ENCODE measurements at places on chromosomes 5 and 9.

- no peak for DNase-seq
Measured at GRCh38 chr9:108273988-108274387, 581.8 kb downstream of the ACTL7B start.

DNA sequence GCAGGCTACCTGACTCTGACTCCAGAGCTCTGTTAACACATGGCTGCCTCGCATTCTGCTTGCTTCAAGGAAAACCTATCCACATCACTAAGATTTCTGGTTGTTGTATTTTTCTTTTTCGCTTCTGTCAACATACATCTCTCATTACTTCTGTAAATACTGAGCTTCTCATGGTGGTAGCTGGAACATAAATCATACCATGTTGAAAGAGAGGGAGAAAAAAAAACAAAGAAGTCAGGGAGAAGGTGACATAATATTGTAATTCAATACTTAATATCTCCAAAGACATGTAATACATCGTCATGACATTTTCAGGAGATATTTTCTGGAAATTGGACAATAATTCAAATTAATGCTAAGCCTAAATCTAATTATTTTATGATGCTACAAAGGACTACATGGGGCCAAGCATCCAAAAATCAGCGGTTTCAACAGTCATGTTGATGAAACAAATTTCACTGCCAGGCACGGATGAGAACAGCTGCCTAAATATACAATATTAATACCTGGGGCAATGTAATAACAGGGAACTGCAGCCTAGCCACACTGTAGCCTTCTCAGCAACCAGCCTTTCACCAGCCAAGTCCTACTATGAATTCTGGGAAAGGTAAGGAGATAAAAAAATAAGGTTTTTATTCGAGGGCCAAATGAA, 332.0 kb downstream of the TRIM32 start:
- DNase-seq = no peak

GRCh38 chr9:97682242-97682641, 14.9 kb downstream of the XPA start:
- DNase-seq = no peak

- no peak for DNase-seq
Measured at GRCh38 chr5:177064500-177065277, 22.0 kb upstream of the FGFR4 start.

DNA sequence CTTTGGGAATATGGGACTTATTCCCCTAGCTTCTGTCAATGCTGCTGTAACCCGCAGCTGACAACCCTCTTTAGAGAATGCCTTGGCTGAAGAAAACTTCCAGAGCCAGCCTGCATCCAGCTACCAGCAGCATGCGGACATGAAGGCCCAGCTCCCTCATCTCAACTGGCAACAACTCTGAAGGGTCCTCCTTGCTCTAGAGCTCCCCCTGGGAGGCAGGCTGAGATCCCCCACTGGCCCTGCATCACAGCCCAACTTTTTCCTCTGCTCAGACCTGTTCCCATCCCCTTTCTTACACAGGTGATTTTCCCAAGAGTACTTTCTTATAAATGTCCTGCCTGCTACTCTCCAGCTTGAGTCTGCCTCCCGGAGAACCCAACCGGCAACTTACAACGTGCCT, 18.7 kb upstream of the WNT8A start:
- DNase-seq = no peak

DNA sequence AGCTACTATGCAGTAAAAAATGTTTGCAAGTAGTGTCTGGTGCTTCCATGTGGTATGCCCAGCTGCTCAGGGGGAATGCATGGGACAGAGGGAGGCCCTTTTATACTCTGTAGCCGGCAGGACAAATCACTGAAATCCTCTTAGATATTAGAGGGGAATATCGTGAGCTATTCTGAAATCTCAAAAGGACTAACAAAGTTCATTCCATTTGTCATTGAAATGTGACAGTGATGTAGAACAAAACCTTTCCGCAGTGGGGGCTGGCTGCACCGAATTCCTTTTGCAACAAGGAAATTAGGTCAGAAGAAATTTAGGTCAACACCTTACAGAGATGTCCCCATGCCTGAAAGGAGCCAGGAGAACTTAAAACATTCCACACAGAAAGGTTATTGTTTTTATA, 72.4 kb upstream of the MEF2C start:
- DNase-seq = no peak

DNA sequence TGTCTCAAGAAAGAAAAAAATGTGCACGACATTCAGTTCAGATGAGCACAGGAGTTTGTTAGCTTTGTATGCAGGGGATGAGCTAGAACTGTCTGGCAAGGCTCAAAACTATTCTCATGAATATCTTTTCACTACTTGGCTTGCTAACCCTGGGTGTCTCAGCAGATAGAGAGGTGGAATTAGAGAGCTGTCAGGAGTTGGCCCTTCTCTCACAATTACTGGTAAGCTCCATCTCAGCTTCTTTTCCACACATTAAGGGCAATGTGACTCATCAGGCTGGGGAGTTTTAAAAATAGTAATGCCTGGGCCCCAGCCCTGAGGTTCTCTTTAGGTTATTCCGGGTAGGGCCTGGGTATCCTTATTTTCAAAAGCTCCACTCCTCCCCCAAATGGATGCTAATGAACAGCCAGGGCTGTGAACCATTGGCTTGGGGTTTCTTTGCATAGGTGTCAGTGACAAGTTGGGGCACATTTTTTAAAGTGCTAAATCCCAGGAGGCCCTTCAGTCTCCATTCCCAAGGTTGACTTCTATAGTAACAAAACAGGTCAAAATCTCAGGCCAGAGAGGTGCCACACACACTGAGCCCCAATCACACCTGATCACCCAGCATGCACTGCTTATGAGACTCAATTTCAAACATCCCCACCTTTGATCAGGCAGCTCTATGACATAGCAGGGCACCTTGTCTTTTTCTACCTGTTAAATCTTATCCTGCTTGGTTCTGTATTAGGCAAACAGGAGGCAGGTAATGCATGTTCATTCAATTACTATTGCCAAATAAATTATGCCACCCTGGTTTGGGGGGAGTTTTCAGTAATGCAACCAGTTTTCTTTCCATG, 239.7 kb upstream of the DAP start:
- no peak for DNase-seq

- DNase-seq = no peak
Measured at GRCh38 chr9:89171231-89171630, 7.4 kb downstream of the SHC3 start.

GRCh38 chr5:142587354-142587965, 98.4 kb downstream of the FGF1 start:
- DNase-seq = no peak

DNA sequence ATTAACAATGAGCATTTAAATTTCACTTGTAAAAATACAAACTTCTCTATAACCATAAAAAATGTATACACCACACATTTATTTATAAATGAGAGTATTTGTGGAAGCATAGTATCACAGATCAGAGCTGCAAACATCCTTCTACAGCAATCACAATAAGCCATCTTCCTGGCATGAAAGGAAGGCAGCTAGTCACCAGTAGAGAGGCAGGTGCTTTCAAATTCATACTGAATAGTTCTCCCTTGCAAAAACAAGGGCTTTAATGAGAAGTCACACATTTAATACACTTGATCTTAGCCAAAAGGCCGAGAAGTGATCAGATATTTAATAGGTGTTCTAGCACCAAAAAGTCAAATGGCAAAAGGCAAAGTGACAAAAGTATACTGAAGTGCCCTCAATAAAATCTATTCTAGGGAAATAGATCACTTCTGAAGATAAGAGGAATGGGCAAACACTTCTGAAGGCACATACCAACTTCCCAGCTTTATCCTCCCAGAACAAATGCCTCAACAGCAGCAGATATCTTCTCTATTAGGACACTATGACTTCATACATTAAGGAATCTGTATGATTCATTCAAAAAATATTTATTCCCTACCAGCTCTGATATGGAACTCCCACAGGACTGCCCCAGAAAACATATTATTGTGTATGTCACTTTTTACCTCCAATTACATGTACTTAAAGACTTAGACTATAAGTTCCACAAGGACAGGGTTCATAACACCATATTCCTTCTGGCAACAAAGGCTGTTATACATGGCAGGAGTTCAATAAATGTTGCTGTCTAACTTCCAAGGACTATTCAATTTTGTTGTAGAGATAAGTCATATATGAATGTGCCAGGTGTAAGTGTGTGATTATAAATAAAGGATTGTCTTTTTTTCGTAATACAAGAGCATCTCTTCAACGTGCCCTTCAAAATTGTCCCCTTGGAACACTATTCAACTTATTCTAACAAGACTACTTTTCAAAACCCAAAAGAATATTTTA, 31.7 kb downstream of the MAPKAP1 start:
- no peak for DNase-seq

DNA sequence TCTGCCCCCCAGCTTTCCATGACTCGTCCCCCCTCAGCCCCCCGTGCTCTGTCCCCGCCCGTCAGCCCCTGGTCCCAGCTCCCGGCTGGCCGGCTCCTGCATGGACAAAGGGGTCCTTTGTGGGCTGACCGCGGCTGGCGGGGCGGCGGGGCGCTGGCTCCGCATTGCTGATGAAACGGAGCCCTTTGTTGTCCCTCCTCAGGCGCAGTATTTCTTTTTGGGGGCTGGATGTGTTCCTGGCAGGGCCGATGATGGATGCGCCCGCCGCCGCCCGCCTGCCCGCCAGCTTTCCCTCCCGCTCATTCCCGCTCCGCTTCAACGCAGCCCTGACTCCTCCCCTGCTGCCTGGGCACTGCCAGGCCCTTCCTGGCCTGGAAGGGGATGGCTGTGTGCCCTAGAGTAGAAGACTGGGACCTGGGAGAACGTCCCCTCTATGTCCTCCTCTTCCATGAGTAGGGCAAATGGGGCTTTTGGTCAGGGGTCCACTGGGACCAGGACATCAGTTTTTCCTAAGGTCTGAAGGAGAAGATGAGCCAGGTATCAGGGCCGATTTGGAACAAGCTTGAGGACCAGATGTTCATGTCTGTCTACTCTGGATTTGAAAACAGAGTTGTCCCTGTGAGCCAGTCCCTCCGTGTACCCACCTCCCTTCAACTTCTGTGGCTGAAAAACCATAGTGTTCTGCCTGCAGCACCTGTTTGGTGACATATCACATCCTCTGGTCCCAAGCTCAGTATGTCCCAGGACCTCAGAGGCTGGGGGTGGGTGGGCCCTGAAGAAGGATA, 29.0 kb downstream of the CXXC5 start:
- DNase-seq = no peak

GRCh38 chr5:13601112-13601511, 343.4 kb downstream of the DNAH5 start:
- DNase-seq = no peak

GRCh38 chr9:79208791-79209396, 362.9 kb upstream of the TLE4 start:
- DNase-seq = no peak

GRCh38 chr9:126516936-126517832, 96.5 kb upstream of the LMX1B start:
- peak; percentile 89 for DNase-seq

DNA sequence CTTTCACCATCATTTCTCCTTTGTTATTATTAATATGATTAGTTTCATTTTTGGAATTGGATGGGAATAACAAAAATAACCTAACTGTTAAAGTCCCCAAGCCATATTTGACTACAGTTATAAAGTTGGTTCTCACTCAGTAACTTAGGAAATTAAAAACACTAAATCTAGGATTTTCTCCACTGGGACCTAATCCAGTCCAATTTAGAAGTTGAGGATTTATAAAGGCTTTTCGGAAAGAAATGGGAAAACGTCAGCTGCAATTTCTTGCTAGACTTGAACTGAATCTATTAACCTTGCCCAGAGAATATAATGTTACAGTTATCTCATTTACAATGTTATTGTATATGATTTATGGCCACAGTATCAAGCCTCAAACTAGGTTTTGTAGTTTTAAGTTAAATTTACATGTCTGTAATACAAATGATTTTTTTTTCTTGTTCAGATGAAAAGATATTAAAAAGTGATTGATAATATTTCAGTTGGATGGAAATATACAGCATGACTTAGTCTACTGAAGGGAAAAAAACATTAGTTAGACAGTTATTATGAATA, 524.3 kb upstream of the GRAMD2B start:
- no peak for DNase-seq

GRCh38 chr9:77899679-77900354, 131.8 kb downstream of the GNAQ start:
- no peak for DNase-seq

- no peak for DNase-seq
Measured at GRCh38 chr9:86599561-86599960, 245.4 kb upstream of the TUT7 start.

DNA sequence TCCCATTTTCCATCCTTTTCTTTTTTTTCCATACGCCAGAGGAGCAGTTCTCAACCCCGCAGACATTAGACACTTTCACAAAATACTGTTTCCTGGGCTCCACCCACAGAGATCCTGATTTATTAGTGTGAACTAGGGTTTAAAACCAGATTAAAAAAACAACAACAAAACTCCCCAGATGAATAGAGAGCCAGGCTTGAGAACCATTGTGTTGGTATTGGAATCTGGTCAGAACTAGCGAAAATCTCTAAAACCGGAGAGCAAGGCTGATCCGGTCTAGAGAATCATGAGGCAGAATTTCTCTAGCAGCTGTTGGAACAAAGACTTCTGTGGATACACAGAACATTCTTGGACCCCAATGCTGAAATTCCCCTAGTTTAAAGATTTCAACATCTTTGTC, 173.0 kb downstream of the PCSK1 start:
- DNase-seq = no peak
